ENCODE measurements at places on chromosomes 1 and 21.

GRCh38 chr1:11414926-11415538 is 63.9 kb upstream of the DISP3 start:
- DNase-seq = no peak

DNA sequence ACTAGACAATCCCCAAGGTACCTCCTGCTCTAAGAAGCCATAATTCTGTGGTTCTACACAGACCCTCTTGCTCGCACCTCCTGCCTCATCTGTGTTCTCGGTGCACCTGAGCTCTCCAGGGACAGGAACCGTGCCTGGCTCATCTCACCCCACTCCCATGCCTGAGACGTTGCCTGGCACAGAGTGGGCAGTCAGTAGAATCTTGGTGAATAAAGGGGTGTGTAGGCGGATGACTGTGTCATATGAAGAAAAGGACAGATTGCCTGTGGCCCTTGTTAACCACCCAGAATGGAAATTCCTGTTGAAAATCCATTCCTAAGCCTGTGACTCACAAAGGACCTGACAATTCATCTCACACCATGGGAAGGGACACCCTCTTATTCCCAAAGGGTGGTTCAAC is 92.9 kb downstream of the KCNN3 start:
- no peak for DNase-seq

GRCh38 chr1:223244366-223245103 is 101.5 kb upstream of the TLR5 start:
- DNase-seq = no peak

GRCh38 chr1:201653233-201653632 is 114.3 kb downstream of the NAV1 start:
- no peak for DNase-seq

GRCh38 chr21:28268685-28269084 is 724.0 kb downstream of the LTN1 start:
- no peak for DNase-seq

- DNase-seq = no peak
These were observed 8.3 kb upstream of the CFAP45 start for GRCh38 chr1:159908031-159908940.

DNA sequence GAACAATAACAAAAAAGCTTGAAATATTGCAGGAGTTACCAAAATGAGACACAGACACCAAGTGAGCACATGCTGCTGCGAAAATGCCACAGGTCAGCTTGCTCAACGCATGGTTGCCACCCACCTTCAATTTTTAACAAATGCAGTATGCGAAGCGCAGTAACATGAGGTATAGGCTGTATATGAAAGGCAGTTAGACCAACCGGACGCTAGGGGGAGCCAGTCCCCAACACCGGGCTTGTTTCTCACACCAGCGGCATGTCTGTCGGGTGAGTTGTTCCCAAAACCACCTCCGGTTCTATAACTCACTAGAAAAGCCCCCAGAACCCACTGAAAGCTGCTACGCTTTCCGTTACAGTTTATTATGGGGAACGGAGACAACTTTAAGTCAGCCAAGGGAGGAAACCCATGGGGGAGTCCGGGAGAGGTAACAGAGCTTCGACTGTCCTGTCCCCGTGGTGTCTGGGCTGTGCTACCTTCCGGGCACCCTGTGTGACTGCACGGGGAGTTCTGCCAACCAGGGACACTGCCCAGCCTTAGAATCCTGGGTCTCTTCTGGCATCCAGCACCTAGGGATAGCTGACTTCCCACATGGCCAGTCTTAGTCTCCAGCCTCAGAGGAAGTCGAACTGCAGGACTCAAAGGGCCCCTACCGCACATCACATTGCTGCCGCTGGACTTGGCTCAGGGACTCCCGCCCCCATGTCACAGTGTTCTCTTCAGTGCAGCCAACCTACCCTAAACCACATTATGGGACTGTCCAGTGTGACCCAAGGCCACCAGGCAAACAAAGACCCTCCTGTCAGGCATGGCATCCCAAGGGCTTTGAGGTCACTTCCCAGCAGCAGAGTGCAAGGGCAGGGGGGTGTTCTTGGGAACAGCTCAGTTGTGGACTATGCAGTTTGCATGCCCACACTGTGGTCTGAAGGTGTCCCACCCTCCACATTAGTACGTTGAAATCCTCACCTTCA is 14.0 kb downstream of the RNF187 start:
- no peak for DNase-seq

DNA sequence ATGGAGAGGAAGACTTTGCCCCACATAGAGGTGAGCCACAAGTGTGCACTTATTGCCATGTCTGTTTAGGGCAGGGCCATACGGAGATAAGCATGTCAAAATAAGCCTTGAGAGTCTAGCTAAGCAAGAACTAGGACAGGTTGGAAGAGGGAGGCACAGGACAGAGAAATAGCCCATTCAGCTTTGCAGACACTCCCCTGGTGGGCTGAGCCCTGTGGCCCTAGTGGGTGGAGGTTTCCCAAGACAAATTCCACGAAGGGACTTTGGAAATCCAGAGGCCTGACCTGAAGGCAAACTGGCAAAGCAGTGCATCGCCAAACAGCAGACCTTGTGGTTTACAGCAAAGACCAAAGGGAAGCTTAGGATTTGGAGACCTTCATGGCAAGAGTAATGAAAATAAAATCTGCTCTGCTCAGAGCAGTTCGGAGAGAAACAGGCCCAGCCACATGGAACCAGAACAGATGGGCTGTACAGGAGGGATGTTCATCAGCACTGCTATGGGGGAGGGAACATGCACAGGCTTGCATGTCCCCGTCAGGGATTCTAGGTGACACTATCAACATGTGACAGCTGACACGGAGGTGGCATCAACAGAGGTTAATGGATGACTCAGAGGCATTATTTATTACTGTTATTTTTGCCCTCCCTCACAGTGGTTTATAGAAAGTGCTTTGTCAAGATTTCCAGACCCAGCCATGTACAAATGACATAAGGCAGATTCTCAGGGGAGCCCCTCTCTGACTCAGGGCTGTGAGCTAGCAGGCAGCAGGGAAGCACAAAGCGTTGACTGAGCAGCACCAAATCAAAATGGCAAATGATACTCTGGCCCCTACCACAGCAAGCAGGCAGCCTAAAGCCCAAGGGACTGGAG is 90.1 kb upstream of the IRF2BP2 start:
- DNase-seq = no peak

DNA sequence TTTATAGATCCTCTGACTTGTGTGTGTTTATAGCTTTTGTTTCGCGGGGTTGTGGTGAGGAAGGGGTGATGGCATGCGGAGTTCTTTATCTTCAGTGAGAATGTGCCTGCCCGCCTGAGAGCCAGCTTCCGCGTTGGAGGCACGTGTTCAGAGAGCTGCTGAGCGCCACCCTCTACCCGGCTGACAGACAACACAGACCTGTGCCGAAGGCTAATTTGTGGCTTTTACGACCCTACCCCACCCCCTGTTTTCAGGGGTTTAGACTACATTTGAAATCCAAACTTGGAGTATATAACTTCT is 14.4 kb upstream of the CD101 start:
- DNase-seq = no peak

DNA sequence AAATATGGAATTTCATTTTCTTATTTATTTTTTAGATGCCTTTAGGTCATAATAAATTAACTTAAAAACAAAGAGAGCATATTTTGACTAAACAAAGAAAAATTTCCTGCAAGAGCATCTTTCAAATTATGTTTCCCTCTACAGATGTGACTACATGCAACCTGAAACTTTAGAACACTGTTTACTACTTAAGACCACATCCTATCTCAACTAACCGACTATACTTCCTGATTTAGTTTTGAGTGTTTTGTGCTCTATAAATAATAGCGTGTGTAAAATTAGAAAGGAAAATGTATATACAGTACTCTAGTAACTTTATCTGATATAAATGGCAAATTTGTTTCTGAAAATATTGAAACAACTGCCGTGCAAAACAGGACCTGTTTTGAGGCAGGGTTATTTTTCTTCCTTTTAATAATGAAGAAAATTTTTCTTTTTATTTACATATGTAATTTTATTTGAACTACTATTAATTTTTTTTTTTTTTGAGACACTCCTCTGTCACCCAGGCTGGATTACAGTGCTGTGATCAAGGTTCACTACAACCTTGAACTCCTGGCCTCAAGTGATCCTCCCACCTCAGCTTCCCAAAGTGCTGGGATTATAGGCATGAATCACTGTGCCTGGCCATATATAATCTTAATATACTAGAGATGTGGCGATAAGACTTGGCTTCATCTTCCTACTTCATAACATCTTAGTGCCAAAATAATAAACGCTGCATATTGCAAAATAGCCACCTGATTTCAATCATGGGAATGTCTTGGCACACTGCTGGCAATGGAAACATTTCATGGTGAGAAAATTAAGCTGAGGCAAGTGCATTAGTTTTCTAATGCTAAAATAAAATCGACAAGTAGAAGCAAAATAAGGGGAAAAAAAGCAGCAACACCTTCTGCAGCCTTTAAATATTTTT is 12.3 kb downstream of the ZRANB2 start:
- DNase-seq = no peak

- DNase-seq = no peak
These were observed 59.7 kb downstream of the PPP2R5A start for GRCh38 chr1:212344905-212345304.

DNA sequence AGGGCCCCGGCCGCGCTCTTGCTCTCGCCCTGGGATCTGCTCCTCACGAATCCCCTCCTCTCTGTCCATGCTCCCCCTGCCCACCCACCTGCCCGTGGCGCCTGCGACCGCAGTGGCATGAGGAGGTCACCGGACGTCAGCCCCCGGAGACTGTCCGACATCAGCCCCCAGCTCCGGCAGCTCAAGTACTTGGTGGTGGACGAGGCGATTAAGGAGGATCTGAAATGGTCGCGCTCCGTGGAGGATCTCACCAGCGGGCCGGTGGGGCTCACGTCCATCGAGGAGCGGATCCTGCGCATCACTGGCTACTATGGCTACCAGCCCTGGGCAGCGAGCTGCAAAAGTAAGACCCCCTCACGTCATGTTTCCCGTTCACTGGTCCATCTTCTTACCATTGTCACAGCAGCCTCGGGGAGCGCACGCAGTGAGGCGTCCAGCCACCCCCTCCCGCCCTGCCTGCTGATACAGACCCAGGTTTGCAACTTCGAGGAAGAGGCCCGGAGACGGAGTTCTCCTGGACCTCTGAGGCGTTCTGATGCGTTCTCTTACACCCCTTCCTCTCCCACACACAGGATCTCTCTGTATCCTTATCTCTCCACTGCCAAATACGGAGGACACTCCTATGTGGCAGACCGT is 1.1 kb downstream of the SLC35F3 start:
- DNase-seq = no peak

GRCh38 chr1:156921053-156921529 is 659 bp downstream of the LRRC71 start:
- no peak for DNase-seq

DNA sequence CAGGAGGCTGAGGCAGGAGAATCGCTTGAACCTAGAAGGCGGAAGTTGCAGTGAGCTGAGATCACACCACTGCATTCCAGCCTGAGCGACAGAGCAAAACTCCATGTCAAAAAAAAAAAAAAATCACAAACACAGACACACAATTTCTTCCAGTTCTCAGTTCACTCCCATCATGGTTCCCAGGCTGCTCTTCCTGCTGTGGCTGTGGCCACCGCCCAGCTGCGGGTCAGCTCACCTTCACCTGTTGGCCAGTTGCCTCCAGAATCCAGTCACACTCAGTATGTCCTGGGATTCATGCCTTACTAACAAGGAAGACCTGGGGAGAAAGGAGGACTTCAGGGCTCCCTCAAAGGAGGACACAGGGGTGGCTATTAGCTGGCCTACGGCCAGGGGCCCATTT is 45.9 kb upstream of the SLC25A33 start:
- DNase-seq = no peak

- DNase-seq = no peak
These were observed 51.1 kb downstream of the KCNJ6 start for GRCh38 chr21:37865156-37865555.

- DNase-seq = no peak
These were observed 1.2 kb downstream of the PIGP start for GRCh38 chr21:37071561-37072273.

DNA sequence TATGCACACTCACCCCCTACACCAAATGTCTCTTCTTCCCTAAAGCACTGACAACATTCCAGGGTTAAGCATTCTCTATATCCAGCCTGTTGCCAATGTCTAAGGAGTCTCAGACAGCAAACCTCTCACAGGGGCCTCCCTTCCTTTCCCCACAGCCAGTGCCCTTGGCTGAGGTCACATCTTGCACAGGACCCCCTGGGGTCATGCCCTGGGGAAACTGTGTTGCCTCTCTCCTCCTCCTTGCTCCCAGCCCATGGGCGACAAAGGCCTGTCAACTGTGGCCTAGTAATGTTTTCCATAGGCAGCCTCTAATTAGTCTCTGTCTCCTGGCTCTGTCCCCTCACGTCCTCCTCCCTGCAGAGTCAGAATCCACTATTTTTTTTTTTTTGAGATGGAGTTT is 54.6 kb downstream of the NENF start:
- no peak for DNase-seq

DNA sequence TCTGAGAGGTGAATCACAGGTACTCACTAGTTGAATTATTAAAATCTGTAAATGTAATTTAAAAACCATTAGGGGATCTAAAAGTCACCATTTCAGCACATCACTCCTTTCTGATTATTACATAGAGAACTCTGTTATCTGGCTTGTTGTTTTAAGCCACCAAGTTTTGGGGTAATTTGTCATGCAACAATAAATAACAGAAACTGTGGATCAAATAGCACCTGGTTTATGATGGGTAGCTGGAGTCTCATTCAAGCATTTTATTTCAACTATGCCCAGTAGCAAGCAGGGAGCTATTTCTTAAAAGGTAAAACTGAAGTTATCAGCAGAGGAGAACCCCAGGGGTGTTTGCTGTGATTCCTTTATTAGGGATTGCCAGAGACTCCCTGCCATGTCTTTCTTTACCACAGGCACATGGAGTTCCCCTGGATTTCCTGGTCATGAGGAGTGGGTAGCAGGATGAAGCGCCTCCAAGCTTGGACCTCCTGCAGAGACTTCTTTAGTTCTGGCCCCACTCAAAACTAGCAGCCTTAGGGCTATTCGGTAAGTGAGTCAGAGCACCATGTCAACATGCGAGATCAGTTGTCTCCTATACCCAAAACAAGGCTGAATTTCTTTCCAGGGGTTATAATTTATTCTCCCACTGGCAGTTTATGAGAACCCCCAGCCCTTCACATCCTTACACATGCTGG is 179.2 kb downstream of the GIPC2 start:
- DNase-seq = no peak

Data from cortex of kidney (tissue), 1 donor.